ENCODE measurements at places on chromosomes 5 and 9.
A peak's percentile ranks its signal among the peaks of the same experiment; 100 is the strongest.

DNA sequence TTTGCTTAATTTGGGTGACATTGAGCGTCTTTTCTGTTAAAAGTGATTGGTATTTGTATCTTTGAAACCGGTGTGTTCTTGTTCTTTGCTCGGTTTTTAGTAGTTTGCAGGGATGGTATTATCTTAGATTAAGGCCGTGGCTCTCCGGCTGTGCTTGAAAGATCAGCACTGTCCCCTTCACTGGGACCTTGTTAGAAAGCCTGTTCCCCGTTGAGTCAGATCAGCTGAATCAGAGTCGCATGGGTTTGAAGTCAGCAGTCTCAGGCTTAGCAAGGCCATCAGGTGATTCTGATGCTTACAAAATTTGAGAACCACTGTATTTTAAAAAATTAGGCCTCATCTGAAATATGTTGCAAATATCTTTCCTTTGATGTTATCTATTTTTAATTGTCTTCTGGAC lies 5.0 kb downstream of the DIRAS2 start:
- no peak for DNase-seq

- no peak for DNase-seq
Observed at GRCh38 chr9:114735704-114736103, 53.7 kb upstream of the TEX48 start.

GRCh38 chr9:131302244-131303075 lies 12.9 kb downstream of the PLPP7 start:
- DNase-seq: no peak

DNA sequence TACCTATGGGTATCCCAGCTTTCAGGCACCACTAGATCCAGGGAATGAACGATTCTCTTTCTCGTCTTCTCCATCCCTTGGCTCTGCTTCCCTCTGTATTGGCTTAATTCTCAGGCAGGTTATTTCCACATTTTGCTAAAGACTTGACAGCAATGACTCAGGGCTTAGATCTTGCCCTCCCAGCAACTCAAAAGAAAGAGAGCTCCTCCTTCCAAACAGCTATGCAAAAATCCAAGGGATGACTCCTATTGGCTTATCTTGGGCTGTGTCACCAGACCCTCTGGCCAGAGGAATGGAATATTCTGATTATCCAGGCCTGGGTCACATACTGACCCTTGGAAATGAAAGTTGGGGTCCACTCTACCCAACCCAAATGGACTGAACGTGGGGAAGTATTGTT lies 270.2 kb downstream of the NTRK2 start:
- no peak for DNase-seq

- no peak for DNase-seq
Observed at GRCh38 chr9:136578626-136578914, 32.7 kb upstream of the NOTCH1 start.

- no peak for DNase-seq
Observed at GRCh38 chr9:112112519-112112918, 62.6 kb downstream of the SUSD1 start.

DNA sequence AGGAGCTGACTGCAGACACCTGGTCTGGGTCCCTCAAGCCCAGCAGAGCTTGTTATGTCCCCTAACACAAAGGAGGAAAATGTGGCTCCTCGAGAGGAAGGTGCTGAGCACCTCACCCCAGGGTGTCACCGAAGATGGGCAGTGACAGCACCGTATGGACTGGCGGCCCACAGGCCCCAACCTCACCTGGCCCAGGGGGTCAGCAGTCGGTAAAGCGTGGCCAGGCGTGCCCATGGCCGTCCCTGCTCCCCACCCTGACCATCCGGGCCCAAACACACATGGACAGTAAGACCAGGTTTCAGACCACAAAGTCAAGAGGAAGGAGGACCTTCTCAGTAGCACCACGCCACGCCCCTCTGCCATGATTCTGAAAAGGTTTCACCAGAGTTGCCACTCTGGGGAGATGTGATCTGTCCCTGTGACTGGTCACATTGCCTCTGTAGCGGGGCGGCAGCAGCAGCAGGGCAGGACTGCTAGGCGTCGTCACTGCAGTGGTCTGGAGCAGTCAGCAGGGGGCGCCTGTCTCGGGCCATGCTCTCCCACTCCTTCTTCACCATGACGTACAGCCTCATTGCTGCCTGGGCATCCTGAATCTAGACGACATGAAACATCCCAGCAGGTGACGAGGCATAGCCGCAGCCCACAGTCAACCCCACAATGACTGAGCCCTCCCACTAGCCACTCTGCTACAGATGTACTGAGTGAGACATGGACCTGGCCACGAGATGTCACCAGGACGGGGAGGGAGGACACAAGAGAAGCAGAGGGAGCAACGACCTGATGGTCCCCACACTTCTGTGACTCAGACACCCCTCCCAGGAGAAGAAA lies 11.1 kb downstream of the REXO4 start:
- peak; percentile 3 for DNase-seq

- DNase-seq: no peak
Observed at GRCh38 chr9:68728731-68729130, 23.7 kb downstream of the PIP5K1B start.

DNA sequence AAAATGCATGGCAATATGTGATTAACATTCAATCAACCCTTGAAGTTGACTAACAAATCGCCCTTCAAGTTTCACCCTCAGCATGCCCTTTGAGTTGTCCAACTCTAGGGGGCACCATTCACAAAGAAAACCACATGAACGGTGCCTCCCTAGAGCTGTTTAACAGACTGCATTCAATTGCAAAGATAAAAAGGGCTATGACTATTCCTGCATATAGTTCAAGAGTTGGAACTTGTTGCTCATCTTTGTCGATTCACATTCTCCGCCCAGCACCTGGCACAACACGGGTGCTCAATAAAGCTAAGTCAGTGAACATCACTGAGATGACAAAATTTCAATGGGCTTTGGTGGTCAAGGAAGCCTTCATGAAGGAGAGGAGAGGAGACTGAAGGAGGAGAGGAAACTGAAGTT lies 69.6 kb upstream of the SLC30A5 start:
- no peak for DNase-seq

DNA sequence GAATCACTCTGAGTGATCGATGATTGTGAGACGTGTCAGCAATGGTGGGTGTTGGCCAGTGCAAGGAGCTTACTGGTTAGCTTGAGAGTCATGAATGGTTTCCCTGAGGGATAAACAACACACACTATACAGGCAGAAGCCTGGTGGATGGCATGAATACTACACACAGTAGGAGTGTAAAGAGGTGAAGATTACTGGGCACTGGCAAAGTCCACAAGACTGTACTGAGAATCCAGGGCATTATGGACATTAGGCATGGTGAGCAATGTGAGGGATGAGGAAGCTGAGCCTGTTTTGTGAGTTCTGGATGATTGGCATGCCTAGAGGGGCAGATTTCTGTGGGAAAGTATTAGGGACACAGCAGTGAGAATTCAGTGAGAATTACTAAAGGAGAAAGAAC lies 71.3 kb downstream of the KDM4C start:
- no peak for DNase-seq

DNA sequence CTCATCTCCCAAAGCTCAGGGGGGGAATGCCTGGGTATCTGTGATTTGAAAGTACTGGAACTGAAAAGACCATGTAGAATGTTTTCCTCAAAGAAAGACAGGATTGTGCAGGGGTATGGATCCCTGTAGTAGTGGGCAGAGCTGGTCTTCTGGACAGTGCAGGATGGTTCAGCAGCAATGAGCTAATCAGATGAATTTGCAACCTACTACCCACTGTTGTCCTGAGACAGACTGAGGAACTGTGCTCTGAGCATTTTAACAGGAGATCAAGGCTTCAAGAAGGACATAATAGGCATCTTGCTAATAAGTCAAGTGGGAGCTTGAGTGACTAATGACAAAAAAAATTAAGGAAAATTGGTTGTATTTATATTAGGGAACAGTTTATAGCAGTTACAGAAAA lies 61.7 kb downstream of the FYB1 start:
- DNase-seq: no peak

GRCh38 chr5:168798065-168799023 lies 219.2 kb upstream of the PANK3 start:
- no peak for DNase-seq

DNA sequence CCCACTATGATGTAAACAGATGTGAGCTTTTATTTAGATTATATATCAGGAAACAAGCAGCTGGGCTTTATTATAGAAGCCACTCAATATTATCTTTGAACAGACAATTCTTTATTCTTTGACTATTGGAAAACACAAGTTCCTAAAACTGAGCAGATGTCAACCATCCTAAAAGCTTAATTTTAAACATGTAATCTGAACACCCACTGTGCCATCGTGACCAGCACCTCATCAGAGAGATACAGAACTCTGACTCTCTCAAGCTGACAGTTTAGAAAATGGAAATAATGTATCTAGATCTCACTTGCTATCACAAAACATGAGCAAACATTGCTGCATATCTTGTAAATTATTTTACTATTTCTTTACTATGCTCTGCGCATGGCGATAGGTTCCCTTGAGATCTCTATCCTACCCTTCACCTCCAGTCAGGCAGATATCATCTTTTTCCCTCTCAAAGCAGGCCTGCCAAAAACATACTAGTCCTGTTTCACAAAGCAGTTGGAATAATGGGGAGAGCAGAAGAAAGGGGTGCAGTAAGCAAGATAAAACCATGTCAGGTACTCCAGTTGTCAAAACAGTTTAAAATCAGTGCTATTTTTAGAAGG lies 151.0 kb downstream of the KIAA0825 start:
- DNase-seq: no peak

Measured in NCI-H1417 treated with DMSO at 0.1 percent for 48 hours (cell line).